ENCODE measurements at places on chromosomes 6 and 20.

GRCh38 chr6:51541847-51542246 is 545.6 kb downstream of the PKHD1 start:
- DNase-seq = no peak

- DNase-seq = no peak
These were observed 21.6 kb downstream of the KCNB1 start for GRCh38 chr20:49460916-49461315.

GRCh38 chr6:24126586-24127192 is 674 bp downstream of the NRSN1 start:
- no peak for DNase-seq

DNA sequence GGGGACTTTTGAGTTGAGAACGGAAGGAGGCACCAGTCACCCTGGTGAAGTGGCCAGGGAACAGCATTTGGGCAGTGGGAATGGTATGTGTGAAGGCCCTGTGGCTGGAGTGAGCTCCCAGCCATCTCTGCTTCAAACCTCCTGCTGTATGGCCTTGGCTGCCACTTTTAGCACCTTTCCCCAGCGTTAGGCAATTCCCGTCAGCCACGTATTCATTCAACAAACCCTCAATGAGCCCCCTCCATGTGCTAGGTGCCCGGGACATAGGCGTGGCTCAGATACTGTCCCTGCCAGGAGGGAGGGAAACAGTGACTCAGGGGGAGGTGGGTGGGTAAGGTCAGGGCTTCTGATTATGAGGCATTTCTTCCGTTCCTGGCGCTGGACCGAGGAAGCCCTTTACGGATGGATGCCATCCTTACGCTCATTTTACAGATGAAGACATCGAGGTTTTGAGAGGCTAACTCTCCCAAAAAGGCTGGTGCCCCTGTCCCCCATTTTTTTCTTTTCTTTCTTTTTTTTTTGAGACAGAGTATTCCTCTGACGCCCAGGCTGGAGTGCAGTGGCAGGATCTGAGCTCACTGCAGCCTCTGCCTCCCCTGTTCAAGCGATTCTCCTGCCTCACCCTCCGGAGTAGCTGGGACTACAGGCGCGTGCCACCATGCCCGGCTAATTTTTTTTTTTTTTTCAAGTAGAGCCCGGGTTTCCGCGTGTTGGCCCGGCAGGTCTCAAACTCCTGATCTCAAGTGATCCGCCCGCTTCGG is 37.5 kb downstream of the SRC start:
- no peak for DNase-seq

GRCh38 chr6:10487668-10488327 is 33.4 kb upstream of the GCNT2 start:
- DNase-seq = no peak

- no peak for DNase-seq
These were observed 55.6 kb upstream of the ZMYND8 start for GRCh38 chr20:47412083-47412482.

GRCh38 chr6:143746202-143747119 is 68.7 kb downstream of the PHACTR2 start:
- DNase-seq = no peak

DNA sequence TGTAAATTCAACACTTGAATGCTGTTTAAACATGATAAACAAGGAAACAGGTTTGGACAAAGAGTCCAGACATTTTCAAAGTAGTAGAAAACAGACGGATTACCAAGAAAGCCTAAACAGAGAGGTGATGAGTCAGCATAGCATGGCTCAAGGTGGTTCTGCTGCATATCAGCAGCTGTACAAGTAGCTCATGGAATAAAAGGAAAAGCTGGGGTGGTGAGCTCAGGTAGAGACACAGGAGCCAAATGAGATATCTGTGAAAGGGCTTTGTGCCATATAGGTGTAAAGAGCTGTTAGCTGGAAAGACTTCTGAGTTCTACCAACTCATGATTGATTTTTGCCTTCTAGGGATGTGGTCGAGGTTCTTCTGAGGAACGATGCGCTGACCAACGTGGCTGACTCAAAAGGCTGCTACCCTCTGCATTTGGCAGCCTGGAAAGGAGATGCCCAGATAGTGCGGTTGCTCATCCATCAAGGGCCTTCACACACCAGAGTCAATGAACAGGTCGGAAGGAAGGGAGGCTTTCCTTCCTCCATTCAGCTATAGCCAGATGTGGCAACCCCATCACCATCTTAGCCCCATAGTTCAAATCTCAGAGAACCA is 80.7 kb downstream of the ANKS1A start:
- no peak for DNase-seq

GRCh38 chr20:53654932-53655624 is 61.4 kb upstream of the ZNF217 start:
- no peak for DNase-seq

GRCh38 chr6:113392551-113393055 is 464.5 kb upstream of the MARCKS start:
- no peak for DNase-seq

- no peak for DNase-seq
These were observed 18.9 kb upstream of the SCRT2 start for GRCh38 chr20:694496-694895.

DNA sequence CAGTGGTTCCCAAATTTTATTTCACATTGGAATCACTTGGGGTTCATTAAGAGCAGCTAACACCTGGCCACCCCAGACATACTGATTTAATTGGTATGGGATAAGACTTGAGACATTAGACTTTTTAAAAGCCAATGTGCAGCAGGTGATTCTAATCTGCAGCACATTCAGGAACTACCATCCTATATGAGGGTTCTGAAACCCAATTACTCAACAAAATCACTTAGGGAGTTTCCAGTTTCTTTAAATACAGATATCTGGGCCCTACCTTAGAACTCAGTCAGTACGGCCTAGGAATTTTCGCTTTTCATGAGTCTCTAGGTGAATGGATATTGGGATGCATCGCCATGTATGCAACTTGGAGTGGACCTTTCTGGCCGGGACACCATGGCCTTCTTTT is 24.0 kb upstream of the L3MBTL3 start:
- DNase-seq = no peak

DNA sequence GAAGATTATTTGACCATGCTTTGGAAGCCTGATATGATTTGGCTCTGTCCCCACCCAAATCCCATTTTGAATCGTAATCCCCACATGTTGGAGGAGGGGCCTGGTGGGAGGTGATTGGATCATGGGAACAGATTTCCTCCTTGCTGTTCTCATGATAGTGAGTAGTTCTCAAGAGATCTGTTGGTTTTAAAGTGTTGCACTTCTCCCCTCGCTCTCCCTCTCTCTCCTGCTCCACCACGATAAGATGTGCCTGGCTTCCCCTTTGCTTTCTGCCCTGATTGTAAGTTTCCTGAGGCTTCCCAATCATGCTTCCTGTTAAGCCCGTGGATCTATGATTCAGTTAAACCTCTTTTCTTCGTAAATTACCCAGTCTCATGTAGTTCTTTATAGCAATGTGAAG is 21.7 kb upstream of the FAM217A start:
- no peak for DNase-seq

DNA sequence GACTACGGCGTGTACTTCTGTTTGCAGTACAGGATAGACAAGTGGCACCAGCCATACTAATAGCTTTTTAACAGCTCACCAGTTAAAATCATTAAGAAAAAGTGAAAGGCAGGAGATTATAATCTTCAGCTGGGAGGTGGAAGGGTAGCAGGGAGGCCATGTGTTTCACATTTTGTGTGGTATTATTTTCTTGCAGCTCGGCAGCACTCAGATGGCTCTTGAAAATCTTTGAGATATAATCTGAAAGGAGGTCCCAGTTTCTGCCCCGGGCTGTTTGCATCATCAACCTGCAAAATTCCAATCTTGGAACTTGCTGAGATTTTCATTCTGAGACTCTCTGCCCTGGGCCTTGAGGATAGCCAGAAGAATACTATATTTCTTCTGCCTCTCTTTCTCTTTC is 87.5 kb upstream of the HDAC2 start:
- no peak for DNase-seq

DNA sequence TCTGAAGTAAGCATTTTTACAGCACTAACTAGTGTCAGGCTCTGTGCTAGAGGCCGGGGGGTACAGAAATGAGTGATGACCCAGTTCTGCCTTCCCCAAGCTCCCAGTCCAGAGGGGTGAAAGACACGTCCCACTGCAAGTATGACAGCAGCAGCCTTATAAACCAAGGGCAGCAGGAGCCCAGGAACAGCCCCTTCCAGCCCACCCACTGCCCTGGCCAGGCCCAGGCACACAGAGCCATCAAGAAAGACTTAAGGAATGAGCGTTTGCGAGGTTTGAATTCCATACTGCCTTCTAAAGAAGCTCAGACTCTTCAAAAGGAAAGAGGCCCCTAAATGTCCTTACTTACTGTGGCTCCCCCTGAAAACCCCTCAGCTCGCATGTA is 10.0 kb downstream of the TRERF1 start:
- DNase-seq = no peak

- no peak for DNase-seq
These were observed 111.6 kb downstream of the GMDS start for GRCh38 chr6:2133716-2134310.

DNA sequence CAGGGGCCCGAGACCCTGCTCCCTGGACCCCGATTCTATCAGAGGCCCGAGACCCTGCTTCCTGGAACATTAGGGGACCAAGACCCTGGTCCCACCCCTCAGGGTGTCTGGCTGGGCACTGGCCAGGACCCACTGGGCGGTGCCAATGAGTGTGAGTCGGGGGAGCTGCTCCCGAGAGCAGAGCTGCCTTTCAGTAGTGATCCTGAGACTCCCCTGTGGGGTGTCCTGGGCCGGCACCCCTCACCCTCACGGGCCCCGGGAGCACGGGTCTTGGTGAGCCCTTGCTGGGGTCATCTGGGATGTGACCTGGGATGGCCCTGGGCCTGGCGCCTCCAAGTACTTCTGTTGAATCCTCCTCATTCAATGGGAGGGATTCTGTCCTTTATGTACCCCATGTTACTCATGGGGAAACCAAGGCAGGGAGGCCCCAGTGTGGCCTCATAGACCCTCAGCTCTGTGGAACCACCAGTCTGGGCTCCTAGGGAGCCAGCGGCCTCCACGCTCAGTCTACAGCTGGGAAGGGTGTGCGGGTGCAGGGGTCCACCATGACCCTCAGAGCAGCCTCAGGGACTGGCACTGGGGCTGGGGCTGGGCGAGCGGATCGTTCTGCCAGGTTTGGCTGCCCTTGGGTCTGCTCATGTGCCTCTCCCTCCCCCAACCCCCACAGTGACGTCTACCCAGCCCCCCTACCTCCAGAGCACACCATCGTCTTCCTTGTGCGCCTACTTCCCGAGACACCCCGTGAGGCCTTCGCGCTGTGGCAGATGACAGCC is 25.6 kb downstream of the COL20A1 start:
- no peak for DNase-seq

GRCh38 chr20:23362392-23363256 is 642 bp downstream of the GZF1 start:
- DNase-seq = no peak

GRCh38 chr6:135126034-135126433 is 55.1 kb upstream of the MYB start:
- DNase-seq = no peak

GRCh38 chr20:13261460-13262301 is 40.6 kb downstream of the ISM1 start:
- peak; percentile 67 for DNase-seq

DNA sequence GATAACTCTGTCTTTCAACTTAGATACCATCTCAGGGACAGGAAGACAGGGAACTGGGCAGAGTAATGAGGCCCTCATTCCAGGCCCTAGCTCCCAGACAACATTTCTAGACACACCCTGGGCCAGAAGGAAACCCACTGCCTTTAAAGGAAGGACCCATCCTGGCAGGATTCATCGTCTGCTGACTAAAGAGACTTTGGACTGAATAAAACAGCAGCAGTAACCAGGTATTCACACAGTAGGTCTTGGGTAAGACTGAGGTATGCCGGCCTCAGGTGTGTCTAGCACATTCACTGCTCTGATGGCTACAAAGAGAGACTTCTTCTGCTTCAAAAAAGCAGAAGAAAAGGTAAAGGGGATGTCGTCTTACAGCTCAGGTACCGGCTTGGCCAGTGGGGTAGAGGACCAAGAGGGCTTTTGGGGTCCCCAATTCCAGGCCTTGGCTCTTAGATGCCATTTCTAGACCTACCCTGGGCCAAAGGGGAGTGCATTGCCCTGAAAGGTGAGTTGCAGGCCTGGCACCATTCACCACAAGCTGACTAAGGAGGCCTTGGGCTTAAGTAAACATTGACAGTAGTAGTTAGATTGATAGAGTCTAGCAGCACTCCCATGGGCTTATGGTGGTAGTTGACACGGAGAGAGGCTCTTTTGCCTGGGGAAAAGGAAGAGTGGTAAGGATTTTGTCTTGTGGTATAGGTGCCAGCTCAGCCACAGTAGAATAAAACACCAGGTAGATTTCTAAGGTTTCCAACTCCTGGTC is 13.4 kb downstream of the SNX14 start:
- no peak for DNase-seq

DNA sequence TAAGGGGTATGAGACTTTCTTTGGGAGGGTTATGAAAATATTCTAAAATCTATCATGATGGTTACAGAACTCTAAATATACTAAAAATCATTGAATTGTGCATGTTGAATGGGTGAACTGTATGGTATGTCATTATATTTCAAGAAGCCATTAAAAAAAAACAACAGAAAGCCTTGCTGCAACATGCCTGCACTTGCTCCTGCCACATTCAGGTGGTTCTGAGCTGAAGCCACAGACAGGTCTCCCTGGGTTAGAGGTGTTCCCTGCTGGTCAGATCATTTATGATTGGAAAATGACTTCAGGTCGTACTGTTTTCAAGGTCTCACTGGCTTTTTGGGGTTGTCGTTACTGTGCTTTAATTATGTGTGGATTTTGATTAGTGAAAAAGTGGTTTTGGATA is 13.3 kb downstream of the GMPR start:
- no peak for DNase-seq

DNA sequence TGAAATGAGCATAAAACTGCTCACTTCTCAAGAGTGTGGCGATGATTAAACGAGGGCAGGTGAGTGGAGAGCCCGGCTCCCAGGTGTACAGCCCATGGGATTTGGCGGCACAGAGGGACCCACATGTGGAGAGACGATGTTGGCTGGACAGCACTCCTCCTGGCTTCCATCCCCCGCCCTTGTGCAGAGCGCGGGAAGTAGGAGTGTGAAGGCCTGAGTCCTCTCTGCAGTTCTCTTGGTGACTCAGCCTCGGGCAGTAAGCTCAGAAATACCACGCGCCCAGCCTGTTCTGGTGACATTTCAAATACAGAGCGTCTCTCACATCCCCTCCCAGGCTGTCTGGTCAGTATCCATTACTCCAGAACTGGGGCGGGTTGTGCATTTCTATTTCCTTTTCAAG is 94.2 kb upstream of the SRSF6 start:
- no peak for DNase-seq

GRCh38 chr20:38084425-38084951 is 50.9 kb downstream of the RPRD1B start:
- no peak for DNase-seq

DNA sequence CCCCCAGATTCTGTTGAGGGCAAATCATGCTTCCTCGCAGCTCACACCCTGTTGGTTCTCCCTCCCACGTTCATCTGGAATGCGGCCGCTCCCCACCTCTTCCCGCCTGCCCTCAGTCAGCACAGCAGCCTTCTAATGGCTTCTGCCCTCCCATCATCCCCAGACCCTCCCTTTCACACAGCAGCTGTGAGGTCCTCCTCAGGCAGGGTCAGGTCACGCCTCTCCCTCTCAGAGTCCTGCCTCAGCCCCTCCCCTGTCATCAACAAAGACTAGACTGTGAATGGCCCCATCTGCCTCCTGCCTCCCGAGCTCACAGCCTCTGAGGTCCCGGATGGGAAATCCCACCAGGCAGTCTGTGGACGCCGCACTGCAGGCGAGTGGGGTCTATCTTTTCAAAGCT is 7.9 kb upstream of the BHLHE23 start:
- DNase-seq = peak; percentile 90

- no peak for DNase-seq
These were observed 61.5 kb downstream of the RREB1 start for GRCh38 chr6:7169296-7169721.
